Central memory CD8-positive, alpha-beta T cell (primary cell): ENCODE measurements at places on chromosomes 16 and 17.

GRCh38 chr17:34736611-34737010, 157.2 kb downstream of the TMEM132E start:
- DNase-seq: no peak

DNA sequence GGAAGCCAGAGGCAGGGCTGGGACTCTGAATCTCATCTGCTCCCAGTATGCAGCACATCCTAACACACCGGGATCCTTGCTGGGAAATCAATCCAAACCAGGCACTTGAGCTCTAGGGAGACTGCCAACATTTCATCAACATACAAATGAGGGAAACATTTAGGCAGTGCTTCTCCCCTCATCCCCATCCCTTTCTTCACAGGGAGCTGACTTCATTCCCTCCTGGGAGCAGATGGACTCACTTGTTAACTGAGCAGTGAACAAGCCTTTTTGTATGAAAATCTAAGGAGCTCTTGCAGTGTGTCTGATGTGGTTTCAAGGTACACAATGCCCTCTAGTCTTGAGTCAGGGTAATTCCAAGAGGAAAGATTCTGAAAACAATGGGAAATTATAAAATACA, 96.3 kb downstream of the TMEM114 start:
- DNase-seq: no peak

- DNase-seq: no peak
Measured at GRCh38 chr16:80285104-80285503, 255.7 kb upstream of the DYNLRB2 start.

- DNase-seq: no peak
Measured at GRCh38 chr16:21117567-21117966, 33.1 kb downstream of the DNAH3 start.

DNA sequence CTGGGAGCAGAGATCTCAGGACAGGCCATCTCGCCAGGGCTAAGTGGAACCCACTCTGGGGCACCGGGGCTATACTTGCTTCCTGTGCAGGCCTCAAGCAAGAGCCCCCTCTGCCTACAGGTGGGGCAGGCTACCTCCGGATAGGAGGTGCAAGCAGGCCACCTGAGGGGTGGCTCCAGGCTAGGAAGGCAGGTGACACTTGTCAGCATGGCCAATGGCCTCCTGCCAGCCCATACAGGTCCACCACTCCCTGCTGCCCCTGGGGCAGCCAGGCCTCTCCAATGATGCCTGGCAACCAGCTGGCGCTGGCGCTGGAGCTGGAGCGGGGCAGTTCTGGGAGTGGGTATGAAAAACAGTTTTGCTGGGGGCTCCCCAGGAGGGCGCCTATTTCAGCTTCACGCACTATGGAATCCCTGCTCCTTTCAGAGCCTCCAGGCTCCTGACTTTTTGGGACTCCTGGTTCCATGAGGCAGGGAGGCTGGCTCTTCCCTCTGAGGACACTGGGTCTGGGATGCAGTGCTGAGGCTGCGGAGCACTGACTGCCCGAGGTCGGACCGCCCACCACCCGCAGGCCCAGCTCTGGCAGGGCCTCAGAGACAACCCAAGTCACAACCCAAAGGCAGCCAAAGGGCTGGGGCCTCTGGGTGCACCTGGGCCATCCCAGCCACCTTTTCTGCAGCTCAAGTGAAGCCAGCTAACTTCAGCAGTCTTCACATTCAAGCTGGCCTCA, 8.4 kb upstream of the SREBF1 start:
- DNase-seq: no peak

DNA sequence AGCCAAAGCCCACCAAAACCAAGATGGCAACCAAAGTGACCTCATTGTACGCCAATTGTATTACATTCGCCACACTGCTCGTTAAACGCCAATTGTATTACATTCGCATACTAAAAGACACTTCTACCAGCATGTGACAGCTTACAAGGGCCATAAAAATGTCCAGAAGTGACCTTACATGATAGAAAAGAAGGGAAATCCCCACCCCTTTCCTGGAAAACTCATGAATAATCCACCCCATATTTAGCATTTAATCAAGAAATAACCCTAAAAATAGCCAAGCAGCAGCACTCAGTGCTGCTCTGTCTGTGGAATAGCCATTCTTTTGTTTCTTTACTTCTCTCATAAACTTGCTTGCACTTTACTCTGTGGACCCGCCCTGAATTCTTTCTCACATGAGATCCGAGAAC, 25.7 kb downstream of the PSMD7 start:
- DNase-seq: no peak

- peak; percentile 56 for DNase-seq
Measured at GRCh38 chr16:588639-588888, 1.3 kb upstream of the RAB40C start.

GRCh38 chr17:78583091-78583490, 5.9 kb upstream of the DNAH17 start:
- DNase-seq: no peak

GRCh38 chr17:34254651-34255380, at the start of gene CCL2:
CCL2 (plus strand) TSS chr17:34255285; CDS start chr17:34255350, 65 bp downstream.
- no peak for DNase-seq

GRCh38 chr16:12344577-12345343, 368.2 kb downstream of the SNX29 start:
- no peak for DNase-seq

DNA sequence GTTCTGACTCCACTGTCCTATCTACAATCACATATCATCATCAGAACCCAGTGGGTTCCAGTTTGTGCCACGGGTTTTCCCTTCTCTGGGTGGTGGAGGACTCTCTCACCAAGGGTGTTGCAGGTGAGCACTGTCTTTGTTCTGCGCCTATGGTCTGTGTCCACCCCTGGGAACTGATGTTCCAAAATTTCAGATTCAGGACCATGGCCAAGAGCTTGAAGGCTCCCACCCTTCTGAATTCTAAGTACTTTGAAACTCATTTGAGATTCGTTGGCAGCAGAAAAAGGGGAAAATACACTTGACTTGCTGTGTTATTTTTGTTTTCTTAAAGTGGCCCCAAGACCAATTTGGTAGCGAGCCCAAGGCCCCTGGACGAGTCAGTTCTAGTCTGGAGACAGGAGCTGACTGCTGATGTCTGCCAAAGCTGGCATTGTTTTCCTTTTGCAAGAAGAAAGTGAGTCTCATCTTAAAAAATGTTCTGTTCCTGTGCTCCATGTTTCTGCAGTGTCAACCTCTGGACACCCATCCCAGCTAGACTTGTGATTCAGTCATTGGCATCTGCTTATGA, 310.9 kb downstream of the HAPSTR1 start:
- no peak for DNase-seq

DNA sequence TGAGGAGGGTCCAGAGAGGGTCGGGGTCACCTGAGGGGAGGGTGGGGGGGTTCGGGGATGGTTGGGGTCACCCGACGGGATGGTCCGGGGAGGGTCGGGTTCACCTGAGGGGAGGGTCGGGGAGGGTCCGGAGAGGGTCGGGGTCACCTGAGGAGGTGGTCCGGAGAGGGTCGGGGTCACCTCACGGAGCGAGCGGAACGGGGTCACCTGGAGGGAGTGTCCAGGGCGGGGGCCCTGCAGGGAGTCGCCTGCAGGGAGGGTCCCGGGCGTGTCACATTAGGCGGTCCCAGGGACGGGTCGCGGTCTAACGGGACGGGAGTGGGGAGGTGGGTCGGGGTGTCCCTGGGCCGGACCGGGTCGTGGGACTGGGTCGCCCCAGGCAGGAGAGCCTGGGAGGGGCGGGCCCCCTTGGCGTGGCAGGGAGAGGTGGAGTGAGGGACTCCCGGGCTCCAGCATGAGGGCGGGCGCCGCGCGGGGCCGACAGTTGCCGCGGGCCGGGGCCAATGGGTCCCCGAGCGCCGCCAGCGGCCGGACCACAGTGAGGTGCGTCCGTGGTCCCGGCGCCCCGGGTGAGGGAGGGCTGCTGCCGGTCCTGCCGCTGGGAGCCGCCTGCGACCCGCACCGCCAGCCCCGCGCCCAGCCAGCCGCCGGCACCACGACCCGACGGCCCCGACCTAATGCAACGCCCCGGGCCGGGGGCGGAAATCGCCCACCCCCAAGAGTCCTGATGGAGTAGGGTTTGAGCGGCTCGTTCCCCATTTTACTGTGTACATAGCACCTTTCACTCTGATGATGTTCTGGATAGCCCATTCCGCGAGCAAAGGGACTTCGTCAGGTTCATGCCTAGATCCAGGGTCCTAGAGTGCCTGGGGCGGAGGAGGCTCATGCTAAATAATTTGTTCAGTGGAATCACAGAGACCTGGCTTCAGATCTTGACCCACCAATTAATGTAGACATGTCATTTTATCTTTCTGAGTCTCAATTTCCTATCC, 1.2 kb upstream of the ABCA3 start:
- DNase-seq: no peak

DNA sequence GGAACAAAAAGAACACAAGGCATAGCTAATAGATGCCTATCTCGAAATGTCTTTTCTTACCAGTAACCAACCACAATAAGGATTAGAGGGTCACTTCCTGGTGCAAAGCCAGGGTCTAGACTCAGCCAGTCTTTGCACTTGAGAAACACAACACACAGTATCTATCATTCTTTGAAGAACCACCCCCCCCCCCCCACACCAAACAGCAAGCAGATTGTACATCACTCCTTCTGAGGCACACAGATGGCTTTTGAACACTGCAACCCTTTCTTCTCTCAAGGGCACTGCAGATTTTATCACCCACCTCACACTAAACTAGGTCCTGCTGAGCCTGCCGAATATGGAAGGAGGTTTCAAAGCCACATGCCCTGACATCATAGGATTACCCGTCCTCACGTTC, 145.6 kb downstream of the AATF start:
- DNase-seq: no peak

DNA sequence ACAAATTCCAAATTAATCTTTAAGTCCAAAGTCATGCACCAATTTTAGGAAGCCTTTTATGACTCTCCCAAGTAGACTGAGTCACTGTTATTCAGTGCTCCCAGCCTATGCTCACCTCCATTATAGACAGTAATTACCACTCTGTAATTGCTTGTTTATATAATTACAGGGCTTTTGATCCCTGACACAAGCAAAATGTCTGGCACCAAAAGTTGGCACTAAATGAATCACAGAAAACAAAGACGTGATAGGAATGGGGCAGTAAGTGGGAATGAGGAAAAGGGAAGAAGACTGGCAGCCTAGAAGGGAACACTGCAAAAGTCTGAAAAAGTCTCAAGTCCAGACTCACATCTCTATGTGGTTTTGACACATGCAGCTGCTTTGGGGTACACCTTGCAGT, 94.1 kb downstream of the SLC39A11 start:
- DNase-seq: no peak

DNA sequence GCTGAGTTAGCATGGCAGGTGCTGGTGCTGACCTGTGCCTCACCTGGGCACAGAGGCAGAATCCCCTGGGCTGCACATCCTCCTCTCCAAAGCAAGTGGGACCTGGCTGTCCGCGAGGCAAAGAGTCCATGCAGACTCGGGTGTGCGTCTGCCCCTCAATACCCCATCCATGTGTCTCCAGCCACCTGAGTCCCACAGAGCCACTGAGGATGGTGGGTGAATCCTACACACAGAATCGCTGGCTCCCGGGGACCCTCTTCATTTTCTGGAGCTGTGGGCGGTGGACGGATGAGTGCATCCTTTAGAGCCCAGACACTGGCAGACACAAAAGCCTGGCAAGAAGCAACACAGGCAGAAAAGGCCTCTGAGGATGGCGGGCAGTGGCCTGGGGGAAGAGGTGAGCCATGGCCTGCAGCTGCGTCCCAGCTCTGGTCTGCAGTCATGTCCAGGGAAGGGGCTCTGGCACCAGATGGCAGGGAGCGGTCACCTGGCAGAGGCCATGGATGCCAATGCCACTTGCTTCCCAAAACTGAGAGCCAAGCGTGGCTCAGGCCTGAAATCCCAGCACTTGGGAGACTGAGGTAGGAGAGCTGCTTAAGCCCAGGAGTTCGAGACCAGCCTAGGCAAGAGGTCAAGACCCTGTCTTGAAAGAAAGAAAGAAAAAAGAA, 29.9 kb downstream of the AXIN1 start:
- DNase-seq: no peak

- no peak for DNase-seq
Measured at GRCh38 chr17:20966870-20967269, 75.9 kb downstream of the USP22 start.

GRCh38 chr16:24367186-24367710, 111.1 kb downstream of the CACNG3 start:
- DNase-seq: no peak

DNA sequence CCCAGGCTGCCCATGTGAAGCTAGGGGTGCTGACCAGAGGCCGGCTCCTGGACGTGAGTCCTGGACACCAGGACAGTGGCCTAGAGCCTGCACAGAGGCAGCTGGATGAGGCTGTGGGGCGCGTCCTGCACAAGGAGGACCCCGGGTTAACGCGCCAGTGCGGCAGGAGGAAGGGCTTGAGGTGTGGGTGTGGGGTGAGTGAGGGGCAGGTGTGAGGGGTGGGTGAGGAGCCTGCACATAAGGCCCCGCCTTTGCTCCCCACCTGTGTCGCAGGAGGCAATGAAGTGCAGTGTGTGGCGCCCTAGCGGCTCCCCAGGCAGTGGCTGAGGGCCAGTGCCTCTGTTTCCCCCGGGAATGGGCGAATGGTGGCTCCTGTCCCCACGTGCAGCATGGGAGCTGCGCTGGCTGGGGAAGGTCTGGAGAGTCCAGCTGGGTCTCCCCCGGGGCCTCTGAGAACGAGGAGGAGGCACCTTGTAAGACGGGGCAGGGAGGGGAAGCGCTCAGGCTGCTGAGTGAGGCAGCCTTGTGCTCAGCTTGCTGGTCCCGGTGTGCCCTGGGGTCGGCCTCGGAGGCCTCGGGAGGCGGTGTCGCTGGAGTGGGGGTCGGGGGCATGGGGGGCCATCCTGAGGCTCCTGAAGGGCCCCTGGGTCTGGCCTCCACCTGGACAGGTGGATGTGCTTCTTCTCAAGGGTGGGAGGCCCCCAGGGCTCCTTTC, 3.2 kb downstream of the CD7 start:
- DNase-seq: no peak

GRCh38 chr16:50696575-50697420, 3.4 kb downstream of the NOD2 start:
- peak; percentile 63 for DNase-seq

GRCh38 chr16:75476817-75477216, 12.3 kb upstream of the TMEM170A start:
- DNase-seq: no peak

GRCh38 chr17:83024218-83024971, 55.0 kb upstream of the METRNL start:
- no peak for DNase-seq

DNA sequence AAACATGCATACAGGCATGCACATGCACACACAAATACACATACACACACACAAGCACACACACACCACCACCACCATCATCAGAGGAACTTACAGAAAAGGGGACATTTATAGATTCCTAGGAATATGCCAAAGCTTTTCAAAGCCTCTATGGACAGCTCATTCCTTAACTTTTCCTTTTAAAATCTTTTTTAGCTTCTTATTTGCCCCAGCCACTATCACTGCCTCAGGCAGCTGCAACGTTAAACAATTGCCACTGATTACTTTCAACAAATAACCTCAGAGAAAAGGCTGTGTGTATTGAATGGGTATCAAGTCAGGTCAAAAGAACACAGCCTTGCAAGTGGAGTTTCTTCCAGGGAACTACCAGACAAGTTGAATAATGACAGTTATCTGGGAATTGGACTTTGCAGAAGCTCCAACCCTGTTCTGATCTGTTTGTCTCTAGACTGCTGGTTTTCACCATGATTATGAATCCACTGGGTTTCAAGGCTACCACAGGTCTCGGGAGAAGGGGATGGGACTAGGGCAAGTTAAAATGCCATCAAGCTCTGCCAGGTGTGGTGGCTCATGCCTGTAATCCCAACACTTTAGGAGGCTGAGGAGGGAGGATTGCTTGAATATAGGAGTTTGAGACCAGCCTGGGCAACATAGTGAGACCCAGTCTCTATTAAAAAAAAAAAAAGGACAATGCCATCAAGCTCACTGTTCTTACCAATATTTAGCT, 21.9 kb upstream of the BEAN1 start:
- DNase-seq: no peak
